ENCODE measurements at places on chromosomes 12 and 14.
A peak's percentile ranks its signal among the peaks of the same experiment; 100 is the strongest.

DNA sequence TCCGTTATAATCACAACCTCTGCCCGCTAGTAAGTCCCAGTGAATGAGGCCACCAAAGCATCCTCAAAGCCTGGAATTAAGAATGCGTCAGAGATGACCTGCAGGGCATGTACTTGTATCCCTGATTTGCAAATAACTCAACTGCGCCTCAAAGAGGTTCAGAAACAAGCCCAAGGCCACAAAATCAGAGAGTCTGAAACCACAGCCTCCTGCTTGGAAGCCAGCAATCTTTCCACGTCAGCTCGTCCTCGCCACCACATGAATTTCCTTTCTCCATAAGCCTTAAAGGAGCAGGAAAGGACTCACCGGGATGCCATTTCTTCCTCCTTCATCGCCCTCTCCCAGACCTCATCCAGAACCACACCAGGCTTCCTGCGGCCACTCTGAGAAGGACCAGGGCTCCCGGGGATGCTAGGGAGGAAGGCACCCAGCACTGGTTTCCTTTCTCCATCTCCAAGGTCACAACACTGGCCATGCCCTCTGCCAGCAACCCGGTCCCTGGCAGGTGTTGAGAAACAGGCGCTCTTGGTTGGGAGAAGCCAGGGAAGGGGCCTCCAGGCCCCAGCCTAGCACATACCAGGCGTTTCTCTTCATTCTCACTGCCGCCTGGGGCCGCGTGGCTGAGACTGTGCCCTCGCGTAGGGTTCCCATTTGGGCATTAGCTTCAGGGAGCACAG, 191.2 kb upstream of the DIO3 start:
- no peak for DNase-seq

DNA sequence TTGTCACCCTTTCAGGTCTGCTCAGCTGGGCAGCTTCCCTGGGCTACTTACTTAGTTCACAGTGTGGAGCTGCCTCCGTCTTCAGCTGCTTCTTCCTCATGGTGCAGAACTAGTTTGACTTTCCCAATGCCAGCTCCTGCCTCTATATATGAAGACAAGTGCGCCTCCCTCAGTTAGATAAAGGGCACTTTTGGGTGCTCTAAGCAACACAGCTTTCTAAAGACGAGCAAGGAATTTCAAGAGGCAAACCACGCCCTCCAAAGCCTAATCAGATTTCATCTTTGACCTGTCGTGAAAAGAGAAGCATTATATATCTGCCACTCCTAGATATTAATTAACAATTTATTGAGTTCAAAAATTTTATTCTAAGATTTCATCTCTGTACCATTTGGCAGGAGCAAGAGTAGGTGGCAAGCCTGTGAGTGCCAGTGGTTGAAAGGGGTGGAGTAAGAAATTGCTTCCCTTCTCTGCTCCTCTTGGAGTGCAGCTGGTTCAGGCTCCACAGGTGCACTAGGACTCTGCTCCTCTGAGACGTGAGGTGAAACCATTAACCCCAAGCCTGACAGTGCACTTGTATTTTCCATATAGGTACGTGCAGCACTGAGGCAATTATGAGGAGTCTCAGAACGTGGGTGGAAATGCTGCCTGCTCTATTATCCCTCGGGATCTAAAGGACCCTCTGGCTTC, 2.1 kb upstream of the SLC11A2 start:
- peak; percentile 73 for DNase-seq

DNA sequence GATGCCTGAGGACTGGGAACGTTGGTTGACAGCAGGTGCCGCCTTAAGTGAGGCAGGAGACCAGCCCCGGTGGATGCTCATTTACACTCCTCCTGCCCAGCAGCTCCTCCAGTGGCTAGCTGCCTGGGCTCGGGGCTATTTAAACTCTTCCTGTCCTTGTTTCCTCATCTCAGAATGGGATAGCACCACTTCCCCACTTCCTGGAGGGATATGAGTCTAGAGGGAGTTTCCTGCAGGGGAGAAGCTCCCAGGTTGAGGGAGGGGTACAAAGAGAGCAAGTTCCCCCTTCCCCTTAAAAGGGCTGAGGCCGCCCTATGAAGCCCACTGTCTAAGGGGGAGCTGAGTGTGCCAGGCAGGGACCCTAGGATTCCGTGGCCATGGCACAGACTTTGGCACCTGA, 311.2 kb downstream of the AACS start:
- no peak for DNase-seq

GRCh38 chr12:65663097-65663496, 161.2 kb upstream of the HMGA2 start:
- no peak for DNase-seq

- no peak for DNase-seq
Observed at GRCh38 chr12:93230326-93230720, 147.4 kb upstream of the NUDT4 start.

Measured in choroid plexus epithelial cell (primary cell).